ENCODE measurements at places on chromosomes 5 and 9.
A peak's percentile ranks its signal among the peaks of the same experiment; 100 is the strongest.

DNA sequence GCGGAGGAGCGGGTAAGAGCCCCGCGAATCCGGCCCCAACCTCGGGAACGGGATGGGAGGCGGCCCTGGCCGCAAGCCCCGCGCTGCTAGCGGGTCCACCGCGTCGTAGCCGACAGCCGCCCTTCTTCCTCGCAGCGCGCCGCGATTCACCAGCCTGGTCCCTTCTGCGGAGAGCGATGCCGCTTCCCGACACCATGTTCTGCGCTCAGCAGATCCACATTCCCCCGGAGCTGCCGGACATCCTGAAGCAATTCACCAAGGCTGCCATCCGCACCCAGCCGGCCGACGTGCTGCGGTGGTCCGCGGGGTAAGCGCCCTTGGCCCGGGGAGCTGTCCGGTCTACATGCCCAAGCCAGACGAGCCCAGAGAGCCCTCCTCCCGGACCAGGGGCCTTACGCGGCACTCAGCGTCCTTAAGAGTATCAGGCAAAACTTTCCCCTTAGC is 335 bp downstream of the ROPN1L start:
- DNase-seq: no peak

GRCh38 chr9:31210978-31211570 is 1173.4 kb upstream of the ACO1 start:
- no peak for DNase-seq

GRCh38 chr5:58891086-58891970 is 308.5 kb downstream of the RAB3C start:
- peak; percentile 46 for DNase-seq

DNA sequence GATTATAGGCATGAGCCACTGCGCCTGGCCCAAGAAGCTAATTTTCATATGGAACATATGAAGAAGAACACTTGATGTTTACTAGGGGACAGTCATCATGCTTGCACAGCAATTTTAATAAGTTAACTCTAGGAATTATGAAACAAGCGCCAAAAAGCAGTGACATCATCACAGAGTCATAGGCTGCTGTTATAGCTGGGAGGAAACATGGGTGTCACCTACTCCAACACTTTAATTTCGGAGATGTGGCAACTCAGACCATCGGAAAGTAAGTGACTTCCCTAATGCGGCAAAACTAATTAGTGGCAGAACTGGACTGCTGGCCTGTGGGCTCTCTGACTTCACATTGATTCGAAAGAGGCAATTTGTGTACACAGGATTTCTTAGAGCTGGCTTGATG is 38.1 kb upstream of the EQTN start:
- no peak for DNase-seq

DNA sequence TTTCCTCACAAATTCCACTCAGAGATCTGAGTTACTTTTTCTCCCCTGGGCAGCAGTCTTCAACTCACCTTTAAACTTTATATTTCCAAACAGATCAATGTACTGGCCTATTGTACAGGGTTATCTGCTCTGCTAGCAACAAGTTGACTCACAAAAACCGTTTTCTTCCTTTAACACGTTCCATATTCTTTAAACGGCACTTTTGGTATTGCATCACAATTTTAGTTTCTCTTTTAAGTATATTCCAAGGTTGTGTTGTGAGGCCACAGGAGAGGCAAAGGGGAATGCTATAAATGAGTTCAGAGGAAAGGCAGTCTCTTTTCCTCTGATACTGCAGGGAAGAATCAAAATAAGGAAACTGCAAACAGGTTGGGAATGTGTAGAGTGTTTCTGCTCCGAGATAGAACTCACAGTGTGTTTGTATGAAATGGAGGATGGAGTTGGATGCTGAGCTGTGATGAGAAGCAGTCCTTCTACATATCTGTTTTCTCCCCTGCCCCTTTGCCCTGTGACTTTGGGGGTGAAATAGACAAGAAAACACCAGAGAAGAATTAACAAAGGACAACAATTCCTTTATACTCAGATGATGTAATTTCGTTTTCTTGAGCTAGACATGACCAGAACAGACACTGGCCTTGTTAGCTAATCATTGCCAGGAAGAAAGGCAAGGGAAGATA is 9.9 kb upstream of the ALDOB start:
- no peak for DNase-seq

DNA sequence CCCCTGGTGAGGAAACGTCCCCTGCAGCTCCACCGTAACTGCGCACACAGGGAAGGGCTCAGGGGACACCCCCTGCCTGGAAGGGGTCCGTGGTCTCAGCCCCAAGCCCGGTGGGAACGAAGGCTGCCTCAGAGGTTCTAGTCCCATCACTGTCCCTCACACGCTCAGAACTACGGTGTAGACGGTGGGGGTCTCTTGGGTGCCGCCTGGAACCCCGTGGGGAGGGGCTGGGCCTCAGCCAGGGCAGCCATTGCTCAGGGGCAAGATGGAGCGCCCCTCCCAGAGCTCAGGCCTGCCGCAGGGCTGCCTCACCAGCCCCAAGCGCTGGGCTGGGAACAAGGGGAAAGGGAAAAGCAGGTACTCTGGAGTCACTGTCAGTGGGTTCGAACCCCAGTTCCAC is 2.9 kb downstream of the AGPAT2 start:
- DNase-seq: no peak

- no peak for DNase-seq
Measured at GRCh38 chr9:131477367-131477766, 25.4 kb upstream of the POMT1 start.

DNA sequence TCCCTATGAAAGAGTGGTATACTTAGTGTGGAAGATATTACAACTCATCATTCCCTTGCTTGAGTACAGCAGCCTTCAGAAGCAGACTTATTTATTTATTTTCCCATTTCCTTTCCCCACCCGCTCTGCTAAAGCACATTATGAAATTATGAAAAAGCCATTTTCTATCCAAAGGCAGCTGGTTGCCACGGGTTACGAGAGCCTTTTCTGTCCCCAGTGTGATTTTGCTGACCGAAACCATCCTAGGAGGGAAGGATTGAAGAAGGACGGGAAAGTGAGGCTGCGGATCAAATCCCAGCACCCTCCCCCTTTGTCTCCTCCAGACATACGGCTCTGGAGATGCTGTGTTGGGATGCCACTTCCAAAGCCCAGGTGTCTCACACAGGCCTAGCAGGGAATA is 246.9 kb downstream of the TLR4 start:
- DNase-seq: no peak

- no peak for DNase-seq
Measured at GRCh38 chr5:171724468-171725204, 61.0 kb upstream of the SMIM23 start.

DNA sequence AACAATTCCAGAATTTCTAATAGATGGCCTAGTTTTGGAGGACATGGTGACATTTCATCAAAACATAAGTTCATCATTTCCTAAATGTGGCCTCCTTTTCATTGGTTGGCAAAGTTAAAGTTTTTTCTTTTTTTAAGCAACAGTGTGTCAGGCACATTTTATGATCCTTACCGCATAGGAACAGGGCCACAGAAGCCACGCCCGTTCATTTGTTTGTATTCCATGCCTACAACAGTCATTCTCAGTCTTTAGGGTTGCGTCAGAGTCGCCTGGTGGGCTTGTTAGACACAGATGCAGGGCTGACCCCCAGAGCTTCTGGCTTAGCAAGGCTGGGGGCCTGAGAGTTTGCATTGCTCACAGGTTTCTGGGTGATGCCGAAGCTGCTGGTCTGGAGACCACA is 130.2 kb downstream of the HSD17B3 start:
- no peak for DNase-seq

- no peak for DNase-seq
Measured at GRCh38 chr5:125700380-125700861, 722.8 kb upstream of the GRAMD2B start.

GRCh38 chr5:126492939-126493338 is 69.7 kb downstream of the GRAMD2B start:
- no peak for DNase-seq

All from stimulated activated CD8-positive, alpha-beta memory T cell treated with anti-CD3 and anti-CD28 coated beads, Interleukin-12 subunit alpha, Interleukin-12 subunit beta, amount 100 ng/mL, for 1 hour (primary cell).